ENCODE measurements at places on chromosomes 6 and 20.

DNA sequence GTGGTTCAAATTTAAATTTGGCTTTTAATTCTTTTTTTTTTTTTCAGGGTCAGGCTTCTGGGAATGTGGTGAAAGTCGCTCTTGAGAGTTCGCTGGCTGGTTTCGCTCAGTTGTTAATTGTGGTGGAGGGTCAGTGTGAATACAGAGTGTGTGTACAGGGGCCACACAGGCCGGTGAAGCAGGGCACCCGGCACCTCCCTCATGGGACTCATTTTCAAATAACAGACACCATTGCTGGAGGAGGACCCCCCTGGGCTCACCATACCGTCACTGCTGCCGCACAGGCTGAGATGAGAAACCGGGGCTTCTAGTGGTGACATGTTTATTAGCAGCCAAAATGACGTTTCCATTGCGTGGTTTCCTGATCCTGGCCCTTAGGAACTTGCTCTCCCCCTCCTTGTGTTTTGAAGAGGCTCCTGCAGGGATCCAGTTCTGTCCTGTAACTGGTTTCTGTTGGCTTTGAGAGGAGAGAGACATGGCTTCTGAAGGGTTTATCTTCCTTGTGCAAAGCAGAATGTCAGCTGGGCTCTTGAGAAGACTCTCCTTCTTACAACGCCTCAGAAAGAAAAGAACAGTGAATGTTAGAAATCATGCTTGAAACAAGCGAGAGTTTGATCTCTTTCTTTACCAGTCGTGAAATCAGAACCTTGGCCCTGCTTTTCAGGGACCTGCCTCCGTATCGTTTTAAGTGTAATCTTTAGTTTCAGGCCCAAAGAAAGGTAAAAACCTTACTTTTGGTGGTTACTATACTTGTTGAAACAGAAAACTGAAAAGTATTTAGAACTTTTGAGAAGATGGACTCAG is 37.8 kb downstream of the DUSP22 start:
- no peak for DNase-seq

DNA sequence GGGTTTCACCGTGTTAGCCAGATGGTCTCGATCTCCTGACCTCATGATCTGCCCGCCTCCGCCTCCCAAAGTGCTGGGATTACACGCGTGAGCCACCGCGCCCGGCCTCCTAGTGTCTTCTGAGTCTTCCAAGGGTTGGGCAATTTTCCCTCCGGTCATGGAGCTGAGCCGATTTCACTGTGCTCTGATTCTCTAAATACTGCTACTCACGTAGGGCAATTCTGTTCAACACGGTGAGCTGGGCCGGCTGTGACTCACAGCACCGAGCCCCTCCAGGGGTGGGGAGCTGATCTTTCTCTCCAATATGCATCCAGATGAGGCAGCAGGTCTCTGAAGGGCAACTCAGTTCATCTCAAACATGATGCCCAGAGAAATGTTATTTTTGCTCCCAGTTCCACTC is 71.6 kb upstream of the CD93 start:
- DNase-seq: no peak

DNA sequence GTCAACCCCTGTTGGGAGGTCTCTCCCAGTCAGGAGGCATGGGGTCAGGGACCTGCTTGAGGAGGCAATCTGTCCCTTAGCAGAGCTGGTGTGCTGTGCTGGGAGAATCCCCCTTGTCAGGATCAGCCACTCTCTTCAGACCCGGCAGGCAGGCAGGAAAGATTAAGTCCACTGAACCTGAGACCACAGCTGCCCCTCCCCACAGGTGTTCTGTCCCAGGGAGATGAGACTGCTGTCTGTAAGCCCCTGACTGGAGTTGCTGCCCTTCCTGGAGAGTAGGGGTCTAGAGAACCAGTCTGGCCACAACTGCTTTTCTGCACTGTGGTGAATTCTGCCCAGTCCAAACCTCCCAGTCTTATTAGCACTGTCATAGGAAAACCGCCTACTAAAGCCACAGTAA is 677.8 kb upstream of the POU3F2 start:
- no peak for DNase-seq

GRCh38 chr20:37649017-37649416 is 44.8 kb upstream of the CTNNBL1 start:
- no peak for DNase-seq

GRCh38 chr6:7058250-7058923 is 49.4 kb upstream of the RREB1 start:
- no peak for DNase-seq

- no peak for DNase-seq
Observed at GRCh38 chr20:62021793-62022385, 43.8 kb downstream of the TAF4 start.

GRCh38 chr6:101935732-101936131 is 542.2 kb downstream of the GRIK2 start:
- DNase-seq: no peak

DNA sequence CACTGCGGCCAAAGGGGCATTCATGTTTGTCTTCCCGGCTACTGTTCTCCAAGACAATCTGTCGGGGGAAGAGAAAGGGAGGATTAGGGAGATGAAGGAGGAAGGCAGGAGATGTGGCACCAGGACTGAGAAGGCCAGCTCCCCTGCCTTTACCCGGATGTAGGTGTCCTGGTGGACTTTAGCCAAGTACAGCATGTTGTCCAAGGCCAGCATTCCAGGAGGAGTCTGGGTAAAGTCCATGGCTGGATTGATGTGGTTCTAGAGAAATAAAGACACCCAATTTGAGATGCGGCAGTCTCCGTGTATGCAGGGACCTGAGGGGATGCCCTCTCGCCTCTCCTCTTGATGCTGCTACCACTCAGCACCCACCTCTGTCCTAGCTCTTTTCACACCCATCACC is 32.0 kb downstream of the ELMO2 start:
- DNase-seq: no peak

- no peak for DNase-seq
Observed at GRCh38 chr6:21664314-21665109, 71.0 kb downstream of the SOX4 start.

GRCh38 chr6:85945459-85946185 is 302.9 kb upstream of the SYNCRIP start:
- DNase-seq: no peak
